Activated CD4-positive, alpha-beta T cell treated with anti-CD3 and anti-CD28 coated beads for 4 hours (primary cell): ENCODE measurements at places on chromosomes 12 and 14.

DNA sequence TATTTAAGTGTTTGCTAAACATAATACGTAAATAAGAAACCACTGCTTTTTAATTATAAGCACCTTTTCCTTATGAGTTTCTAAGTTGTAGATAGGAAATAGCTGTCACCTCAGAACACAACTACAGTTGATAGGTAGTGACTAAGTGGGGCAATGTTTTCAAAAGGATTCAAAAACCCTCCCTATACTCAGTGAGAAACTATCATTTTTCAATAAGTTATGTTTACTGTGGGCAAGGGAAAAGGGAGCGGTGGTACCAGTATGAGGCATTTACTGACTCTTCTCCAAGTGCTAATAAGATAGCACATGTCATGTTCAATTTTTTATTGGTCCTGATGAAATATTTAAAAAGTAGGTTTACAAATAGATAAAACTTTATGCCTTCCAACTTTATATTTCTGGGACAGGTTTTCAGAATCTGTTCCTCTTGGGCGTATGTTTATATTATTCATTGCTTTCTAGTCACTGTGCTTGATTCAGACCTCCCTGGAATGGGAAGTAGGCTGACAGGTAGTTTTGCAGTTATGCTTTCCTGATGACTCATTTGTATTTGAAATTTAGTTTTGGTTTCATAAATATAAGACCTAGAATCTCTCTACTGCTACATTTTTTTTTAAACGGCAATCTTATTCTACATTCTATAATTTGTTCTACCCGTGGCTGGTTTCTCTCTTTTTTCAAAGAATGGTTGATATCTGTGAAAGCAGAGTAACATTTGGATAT lies 153.1 kb downstream of the TMEM117 start:
- DNase-seq: no peak

DNA sequence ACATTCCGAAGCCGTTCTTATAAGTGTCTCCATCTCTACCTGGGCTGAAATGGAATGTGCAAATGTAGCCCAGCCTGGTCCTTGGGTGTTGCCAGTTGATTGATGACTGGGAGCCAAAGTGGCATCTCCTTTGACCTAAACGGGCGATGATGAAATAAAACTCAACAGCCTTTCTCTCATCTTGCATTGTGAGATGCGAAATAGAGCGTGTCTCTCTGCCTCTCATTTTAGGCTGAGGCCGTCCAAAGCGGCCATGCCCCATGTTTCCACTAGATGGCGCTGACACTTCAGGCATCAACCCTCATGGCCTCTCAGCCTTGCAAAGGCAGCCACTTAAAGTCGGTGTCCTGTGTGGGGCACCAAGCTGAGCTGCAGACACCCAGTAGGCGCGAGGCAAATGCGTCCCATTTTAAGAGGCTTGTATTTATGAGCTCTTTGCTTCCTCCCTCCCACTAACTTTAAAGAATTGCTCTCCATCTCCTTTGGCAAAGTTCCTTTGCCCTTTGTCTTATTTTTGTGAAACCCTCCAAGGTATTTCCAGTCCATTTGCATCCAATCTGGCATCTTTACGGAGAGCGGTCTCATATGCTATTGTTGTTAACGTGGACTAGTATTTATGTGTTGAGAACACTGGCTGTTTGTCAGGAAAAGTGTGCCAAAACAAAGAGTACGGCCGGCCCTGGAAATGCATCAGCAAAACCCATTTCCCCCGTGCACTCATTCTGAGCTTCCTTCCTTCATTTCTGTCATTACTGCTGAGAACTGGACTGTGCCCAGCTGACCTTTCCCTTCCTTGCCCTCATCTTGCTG lies 25.0 kb downstream of the GPRC5A start:
- peak; percentile 75 for DNase-seq

DNA sequence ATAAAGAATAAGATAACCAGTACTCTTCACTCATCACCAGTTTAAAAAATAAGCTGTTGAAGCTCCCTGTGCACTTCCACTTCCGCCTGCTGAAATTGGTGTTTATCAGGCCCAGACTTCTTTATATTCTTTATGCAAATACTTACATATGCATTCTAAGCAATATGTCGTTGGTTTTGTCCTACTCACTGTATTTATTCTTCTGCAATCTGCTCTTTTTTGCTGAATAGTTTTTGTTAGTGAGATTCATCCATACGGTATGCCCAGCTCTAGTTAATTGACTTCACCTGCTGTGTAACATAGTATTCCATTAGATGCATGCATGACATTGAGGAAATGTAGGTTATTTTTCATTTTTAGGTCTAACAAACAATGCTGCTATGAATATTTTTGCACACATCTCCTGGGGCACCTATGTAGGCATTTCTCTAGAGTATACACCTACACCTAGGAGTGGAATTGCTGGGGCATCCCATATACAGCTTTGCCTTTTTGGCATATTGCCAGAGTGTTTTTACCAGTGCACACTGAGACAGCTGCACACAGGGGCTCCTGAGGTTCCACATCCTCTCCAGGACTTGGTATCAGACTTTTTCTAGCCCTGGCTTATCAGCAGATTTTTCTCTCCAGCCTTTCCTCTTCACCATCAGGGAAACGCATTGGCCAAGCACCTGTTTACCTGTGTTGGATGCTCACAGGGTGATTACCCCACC lies 1.0 kb upstream of the NRIP2 start:
- no peak for DNase-seq

DNA sequence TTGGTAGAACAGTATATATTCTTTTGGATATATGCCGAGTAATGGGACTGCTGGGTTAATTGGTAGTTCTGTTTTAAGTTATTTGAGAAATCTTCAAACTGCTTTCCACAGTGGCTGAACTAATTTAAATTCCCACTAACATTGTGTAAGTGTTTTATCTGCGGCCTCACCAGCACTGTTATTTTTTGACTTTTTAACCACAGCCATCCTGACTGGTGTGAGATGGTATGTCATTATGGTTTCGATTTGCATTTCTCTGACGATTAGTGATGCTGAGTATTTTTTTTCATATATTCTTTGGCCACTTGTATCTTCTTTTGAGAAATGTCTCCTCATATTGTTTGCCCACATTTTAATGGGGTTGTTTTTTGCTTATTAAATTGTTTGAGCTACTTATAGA lies 357.4 kb downstream of the C12orf50 start:
- no peak for DNase-seq

DNA sequence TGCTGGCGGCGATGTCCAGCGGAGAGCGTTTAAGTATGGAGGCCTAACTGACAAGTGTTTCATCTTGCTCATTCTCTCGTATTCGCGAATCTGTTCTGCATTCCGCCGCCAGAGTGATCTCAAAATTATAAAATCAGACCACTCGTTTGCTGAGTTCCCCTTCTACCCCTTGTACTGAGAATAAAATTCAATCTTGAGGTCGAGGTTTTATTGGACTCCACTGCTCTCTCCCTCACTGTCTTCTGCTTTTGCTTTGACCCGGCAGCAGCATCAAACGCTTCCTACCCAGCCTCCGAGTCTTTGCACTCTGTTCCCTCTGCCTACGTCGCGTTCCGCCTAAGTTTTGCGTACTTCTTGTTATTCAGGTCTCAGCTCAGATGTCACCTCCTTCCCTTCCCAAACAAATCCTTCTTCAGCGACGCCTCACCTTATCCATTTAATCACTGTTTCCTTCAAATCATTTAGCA lies 462 bp downstream of the KNTC1 start:
- no peak for DNase-seq

DNA sequence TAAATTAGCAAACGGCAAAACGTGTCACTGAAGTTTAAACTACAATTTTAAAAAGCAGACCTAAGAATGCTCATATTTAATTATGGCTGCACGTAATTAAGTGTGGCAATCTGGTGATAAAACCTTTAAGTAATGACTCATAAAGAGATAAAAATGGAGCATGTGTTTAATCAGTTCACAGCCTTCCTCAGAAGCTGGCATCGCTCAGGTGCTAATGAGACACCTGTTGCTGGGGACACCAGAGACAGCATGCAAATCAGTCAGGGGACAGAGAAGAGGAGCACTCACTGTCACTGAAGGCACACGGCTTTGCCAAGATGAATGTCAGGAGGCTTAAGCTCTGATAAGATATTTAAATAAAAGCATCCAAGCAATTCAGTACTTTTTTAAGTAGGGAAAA lies 840.3 kb downstream of the GALC start:
- no peak for DNase-seq

DNA sequence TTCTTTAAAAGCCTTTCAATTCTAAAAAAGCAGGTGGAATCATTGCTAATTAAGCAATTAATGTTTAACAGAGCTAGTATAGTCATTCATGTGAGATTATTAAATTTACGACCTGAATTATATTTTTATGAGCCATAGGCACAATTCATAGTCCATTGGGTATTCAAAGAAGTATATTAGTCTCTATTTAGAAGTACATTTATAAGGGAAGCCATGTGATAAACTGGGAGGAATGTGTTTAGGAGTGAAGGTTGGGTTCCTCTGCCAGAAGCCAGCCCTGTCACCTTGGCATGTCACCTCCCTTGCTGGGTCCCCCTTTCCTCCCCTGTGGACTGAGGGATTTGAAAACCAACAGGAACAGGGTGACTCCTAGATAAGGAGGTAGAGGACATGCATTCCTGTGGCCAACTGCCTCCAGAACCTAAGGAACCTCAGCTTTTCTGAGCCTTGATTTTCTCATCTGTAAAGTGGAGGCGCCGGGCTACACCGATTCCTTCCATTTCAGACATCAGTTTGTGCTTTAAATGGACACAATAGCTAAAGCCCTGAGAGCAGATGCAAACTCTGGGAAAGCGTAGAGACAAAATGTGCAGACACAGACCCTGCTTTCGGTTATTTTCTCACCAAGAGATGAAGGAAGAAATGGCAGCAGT lies 5.4 kb upstream of the KRT2 start:
- no peak for DNase-seq

DNA sequence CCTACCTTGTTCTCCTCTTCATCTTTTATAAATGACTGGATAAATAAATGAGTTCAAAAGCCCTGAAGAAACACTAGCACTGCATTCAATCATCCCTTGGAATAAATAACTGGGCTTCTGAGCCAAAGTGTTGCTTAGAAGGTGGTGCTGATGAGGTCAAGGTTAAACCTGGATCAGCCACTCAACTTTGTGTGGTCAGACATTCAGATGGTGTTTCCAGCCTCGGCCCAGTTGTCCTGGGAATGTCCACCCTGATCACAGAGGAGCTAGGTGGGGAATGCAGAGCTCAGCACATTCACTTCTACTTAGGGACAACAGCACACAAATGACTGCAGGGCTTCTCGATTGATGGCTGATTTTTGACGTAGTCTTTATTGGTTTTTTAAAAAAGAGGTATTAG lies 88.7 kb downstream of the SLC8A3 start:
- no peak for DNase-seq

- peak; percentile 35 for DNase-seq
Observed at GRCh38 chr14:61385002-61385685, 63.8 kb downstream of the PRKCH start.

DNA sequence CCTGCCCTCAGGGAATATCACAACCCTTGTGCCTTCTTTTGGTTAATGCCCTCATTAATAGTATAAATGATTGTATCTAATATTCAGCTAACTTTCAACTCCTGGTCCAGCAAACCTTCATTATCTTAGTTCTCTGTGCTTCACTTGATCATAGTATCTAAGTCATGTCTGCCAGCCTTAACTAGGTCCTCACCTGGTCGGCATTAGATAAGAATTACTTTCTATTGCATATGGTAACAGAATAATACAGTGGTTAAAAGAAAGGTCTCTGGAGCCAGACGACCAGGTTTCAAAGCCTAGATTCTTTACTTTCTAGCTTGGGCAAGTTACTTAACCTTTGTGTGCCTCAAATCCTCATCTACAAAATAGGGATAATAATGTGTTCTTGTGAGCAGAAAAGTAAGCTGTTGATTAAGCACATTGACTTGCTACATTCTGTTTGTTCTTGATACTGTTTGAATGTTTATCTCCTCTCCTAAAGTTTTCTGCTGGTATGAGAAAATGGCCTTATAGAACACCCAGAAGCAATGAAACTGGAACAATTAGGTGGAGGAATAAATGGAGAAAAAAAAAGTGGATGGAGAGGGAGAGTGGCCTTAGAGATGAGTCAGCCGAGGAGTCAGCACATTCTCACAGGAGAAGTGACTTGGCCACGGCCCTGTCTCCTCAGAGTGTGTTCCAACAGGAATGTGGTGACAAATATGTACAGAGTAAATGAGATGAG lies 176.1 kb downstream of the SLC25A21 start:
- DNase-seq: no peak

GRCh38 chr14:57078054-57078453 lies 190.7 kb downstream of the EXOC5 start:
- DNase-seq: no peak

DNA sequence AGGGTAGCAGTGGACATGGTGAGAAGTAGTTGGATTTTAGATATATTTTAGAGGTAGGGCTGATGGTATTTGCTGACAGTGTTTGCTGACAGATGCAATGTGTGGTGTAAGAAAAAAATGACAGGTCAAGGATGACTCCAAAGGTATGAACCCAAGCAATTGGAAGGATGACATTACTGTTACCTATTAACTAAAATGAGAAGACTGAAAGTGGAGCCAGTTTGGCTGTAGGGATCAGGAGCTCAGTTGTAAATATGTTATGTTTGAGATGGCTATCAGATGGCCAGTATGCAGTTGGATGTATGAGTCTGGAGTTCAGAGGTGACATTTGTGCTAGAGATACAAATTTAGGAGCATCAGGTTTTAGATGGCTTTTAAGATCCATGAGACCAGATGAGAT lies 17.4 kb upstream of the SERPINA6 start:
- DNase-seq: no peak
